Right lung (tissue), 10 donors: ENCODE measurements at places on chromosomes 2 and 18.
A peak's percentile ranks its signal among the peaks of the same experiment; 100 is the strongest.

GRCh38 chr18:31562726-31563125 lies 29.0 kb upstream of the TTR start:
- no peak for DNase-seq

DNA sequence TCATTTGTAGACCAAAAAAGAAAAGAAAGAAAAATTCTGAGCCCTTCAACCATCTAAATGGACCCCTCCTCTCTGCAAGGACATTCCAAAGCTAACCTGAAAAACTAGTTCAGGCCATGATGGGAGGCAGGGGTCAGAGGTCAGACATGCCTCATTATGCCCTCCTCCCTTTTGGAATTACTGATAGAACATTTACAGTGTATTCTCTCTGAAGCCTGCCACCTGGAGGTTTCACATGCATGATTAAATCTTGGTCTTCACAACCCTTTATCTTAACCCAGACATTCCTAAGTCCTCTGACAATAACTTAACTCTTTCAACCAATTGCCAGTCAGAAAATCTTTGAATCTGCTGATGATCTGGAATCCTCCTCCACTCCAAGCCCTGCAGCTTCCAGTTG lies 86.0 kb downstream of the SPP2 start:
- DNase-seq: no peak

DNA sequence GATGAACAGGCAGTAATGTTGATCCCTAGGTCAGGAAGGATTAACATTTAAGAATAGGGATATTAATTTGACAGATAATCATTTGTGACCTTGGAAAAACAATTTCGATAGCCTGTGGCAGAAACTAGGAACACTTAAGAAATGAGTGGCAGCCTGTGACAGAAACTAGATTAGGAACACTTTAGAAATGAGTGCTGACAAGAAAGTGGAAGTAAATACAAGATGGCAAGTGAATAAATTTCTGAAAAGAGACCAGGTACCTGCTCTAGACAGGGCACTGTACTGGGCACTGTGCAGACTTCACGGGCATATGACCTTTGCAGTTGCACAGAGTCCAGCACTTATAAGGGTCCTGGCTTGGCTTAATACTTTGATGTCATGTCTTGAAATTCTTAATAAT lies 5.5 kb upstream of the HNRNPA3 start:
- DNase-seq: no peak

DNA sequence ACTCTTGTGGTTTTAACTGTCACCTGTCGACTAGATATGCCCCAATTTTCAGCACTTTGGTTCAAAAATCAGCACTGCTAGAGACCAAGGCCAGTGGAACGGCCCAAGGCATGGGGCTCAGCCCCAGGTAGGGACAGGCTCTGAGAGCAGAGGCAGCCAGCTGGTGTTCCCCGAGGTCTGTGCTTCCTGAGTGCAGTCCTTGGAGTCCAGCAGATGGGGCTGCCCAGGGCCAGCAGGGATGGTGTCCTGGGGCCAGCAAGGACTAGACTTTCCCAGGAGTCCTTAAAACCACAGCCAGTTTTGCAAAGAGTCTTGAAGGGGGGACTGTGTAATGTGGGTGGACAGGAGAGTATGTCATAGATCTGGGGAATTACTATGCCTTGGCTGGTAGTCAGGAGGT lies 56.3 kb downstream of the POMC start:
- no peak for DNase-seq

DNA sequence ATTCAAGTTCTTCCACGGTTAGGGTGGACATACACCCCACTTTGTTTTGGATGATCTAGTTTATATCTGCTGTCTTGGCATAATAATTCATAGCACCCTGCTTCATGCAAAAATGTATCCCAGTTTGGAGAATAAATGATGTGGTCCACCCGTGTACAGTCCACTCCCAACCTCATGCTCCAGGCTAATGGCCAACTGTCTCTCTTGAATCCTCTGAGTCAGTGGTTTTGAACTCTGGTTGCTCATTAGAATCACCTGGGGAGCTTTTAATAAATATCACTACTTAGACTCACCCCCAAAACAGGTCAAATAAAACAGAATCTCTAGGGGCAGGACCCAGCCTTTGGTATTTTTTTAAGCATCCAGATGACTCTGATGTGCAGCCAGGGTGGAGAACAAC lies 78.5 kb downstream of the SDC1 start:
- DNase-seq: no peak

- DNase-seq: no peak
Measured at GRCh38 chr2:219094171-219094570, 33.5 kb upstream of the IHH start.

GRCh38 chr2:176683618-176684111 lies 414.4 kb downstream of the MTX2 start:
- no peak for DNase-seq

GRCh38 chr2:155815851-155816250 lies 516.7 kb downstream of the NR4A2 start:
- no peak for DNase-seq

DNA sequence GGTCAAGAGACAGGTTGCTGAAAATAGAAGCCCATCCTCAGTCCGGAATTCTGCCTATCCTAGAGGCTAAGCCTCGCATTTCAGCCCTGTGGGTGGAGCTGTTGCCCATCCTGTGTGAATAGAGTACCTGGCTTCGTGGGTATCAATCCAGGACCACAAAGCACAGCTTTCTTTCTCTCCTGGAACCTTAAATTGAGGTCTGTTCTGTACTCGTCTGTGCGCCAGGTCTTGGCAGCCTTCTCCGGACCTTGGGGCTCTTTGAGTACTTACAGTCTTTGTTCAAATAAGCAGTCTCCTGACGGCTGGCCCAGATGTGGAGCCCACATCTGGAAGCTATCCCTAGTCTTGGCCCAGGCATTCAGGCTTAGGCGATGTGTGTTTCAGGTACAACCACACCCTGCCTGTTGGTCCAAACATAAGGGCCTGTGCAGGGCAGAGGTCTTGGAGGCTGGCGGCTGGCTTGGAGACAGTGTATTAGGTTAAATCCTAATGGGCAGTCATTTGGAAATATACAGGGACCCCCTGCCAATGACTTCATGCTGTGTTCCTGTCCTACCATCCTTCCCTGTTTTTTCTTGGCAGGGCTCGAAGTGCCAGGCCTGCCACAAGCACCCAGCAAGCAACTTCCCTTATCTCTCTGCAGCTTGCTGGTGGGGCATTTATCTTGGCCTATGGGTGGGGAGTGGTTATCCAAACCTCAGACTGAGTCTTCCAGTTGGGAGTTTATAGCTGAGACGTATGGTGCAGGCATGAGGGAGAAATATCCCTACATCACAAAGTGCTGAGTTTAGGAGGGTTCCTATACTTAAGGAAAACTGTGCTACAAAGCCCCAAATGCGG lies 294.1 kb downstream of the BCL2 start:
- DNase-seq: peak; percentile 5

GRCh38 chr18:62325806-62326645 lies 916 bp downstream of the TNFRSF11A start:
- DNase-seq: no peak

- no peak for DNase-seq
Measured at GRCh38 chr2:38600242-38600891, 2.4 kb downstream of the HNRNPLL start.

- no peak for DNase-seq
Measured at GRCh38 chr18:76806301-76806700, 16.1 kb upstream of the ZNF236 start.

DNA sequence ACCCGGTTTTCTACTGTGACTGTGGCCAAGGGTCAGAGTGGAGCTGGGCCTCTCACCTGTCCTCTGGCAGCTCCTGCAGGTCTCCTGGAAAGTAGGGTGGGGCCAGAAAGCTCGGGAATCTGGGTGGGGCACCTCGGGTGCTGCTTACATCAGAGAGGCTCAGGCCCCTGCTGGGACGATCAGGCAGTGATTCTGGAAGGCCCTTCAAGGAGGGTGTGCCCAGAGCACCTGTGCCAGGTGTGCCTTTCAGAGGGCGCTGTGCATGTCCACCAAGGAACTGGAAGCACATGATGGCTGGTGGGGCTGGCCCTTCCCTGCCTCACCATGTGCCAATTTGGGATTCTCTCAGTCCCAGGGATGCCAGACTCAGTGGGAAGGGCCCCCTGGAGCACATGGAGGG lies 44.0 kb downstream of the ATP6V1C2 start:
- DNase-seq: no peak

DNA sequence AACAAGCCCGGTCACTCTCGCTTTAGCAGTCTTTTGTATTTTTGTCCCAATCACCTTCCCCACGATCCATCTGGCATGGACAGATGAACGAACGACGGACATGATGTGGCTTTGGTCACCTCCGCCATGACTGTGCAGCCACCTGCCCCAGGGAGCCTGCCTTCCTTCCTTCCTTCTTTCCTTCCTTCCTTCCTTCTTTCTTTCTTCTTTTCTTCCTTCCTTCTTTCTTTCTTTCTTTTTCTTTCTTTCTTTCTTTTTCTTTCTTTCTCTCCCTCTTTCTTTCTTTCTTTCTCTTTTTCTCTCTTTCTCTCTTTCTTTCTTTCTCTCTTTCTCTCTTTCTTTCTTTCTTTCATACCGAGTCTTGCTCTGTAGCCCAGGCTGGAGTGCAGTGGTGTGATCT lies 39.0 kb downstream of the ATP8B1 start:
- DNase-seq: no peak

DNA sequence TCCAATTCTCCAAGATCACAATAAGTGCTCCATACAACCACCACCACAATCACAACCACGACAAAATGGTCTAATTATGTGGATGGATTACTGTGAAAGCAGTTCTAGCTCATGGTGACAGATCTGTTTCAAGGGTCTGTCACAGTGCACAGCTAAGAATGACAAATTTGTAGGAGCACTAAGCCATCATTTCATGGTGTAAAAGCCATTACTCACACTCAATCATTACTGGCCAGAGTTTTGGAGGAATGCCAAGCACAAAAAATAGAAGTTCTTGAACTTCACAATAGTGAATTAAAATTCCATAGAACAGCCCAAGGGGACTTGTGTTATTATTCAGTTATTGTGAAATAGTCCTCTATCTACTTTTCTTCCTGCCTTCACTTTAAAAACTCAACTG lies 2.3 kb downstream of the CPS1 start:
- DNase-seq: no peak

DNA sequence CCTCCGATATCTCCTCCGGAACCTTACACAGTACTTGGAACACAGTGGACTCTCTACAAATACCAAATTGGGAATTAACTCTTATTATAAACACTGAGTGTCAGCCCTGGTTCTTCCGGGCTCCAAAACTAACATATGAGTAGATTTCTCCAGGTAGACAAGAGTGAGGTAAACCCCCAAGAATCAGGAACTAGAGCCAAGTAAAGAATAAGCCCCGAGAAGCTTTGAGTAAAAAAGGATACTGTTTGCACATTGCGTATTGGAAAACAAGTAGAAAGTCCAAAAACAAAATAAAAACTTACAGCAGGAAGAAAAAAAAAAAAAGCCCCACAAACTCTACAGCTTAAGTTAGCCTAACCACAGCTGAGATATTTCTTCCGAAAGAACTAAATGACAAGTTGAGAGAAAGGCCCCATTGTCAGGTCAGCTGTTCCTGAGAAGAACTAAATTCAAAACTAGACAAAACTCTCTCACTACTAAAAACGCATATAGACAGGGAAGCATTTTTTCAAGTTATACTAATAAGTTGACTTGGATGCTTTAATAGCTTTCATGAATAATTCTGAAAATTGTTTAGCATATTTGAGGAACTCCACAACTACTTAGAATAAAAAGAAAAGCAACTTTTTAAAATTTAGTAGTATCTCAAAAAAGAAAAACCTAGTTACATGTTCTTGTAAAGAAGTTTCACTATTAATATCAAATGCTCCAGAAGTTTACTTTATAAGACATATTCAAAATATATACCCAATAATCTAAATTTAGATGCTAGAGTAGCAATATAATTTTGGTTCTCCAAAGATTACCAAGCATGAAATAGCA lies 4.3 kb upstream of the HAAO start:
- DNase-seq: no peak

DNA sequence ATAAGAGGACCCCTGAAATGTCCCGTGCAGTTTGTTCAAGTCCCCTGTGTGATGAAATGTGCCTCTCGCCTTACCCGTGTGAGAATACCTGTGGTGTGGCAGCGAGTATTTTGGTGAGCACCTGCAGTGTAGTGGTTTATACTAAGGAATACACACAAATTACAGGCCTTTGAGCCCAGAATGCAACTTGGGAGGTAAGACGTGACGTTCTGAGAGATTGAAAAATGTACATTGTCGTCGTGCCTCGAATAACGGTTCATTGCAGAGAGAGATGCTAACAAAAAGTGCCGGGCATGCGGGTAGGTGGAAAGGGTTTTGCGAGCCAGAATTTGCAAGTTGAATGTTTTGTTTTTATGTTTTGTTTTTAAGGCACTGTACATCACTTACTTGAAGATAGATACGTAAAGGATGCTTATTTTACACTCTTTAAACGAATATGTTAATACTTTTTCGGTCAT lies 867 bp downstream of the RBBP8 start:
- no peak for DNase-seq

DNA sequence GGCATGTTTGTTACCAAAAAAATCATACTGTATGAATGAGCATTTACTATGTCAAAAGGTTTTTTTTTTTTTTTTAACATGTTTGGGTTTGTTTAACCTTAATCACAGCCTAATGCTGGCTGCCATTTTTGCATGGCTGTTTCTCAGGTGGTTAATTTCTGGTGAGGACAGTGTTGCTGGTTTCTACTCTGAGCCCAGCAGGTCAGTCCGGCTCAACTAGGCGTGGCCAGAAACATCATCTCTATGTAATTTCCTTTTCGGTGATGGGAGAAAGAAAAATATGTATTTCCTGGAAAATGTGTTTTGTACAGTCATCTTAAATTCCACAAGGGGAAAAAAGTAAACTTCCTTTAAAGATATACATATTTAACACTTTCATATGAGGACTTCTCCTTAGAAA lies 24.9 kb upstream of the BZW1 start:
- no peak for DNase-seq

GRCh38 chr2:96824079-96824870 lies 8.2 kb downstream of the CNNM3 start:
- DNase-seq: no peak

- DNase-seq: no peak
Measured at GRCh38 chr2:158718196-158718585, 76.9 kb upstream of the DAPL1 start.

- DNase-seq: no peak
Measured at GRCh38 chr2:55003706-55004639, 46.3 kb downstream of the RTN4 start.

DNA sequence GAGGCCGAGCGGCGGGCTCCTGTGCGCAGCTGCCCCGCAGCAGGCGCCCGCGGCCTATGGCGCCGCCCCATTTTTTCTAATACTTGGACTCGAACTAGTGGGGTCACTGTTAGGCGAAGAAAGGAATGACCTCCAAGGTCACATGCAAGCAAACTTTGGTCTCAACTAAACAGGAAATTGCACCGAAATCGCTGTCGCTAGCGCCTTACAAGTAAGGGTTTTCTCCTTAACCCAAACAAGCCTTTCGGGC lies 339 bp downstream of the ACAA2 start:
- no peak for DNase-seq
